H4 (cell line): ENCODE measurements at places on chromosomes 11 and 22.

DNA sequence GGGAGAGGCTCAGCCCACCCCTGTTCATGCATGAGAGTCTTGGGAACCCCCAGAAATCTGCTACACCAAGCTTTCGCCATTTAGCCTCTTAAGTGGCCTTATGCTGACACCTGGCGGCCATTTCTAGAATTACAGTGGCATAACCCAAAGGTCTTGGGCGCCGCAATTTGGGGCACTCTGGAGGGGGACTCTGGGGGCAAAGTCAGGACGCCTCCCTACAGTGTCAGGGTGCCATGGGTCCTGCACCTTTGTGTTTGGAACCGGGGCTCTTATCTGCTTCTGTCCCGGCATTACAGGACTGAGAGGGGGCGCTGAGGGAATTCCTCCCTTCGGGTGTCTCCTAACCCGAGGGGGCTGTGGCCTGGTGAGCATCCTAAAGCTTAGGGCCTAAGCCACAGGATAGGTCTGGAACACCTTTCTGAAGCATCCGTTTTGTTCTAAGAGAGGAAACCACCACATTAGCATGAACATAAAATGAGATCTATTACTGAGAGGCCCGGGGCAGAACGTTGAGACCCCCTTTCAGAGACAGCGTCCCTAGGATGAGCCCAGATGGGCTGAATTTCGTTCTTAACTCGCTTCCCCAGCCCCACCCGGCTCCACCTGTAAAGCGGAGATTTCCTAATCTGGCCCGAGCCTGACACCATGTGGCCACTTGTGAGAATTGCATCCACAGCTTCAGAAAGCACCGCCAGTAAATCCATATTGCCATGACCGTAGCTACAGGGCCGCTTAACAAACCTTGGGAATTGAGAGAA is 9.3 kb downstream of the INS start:
- DNase-seq: peak; percentile 77

DNA sequence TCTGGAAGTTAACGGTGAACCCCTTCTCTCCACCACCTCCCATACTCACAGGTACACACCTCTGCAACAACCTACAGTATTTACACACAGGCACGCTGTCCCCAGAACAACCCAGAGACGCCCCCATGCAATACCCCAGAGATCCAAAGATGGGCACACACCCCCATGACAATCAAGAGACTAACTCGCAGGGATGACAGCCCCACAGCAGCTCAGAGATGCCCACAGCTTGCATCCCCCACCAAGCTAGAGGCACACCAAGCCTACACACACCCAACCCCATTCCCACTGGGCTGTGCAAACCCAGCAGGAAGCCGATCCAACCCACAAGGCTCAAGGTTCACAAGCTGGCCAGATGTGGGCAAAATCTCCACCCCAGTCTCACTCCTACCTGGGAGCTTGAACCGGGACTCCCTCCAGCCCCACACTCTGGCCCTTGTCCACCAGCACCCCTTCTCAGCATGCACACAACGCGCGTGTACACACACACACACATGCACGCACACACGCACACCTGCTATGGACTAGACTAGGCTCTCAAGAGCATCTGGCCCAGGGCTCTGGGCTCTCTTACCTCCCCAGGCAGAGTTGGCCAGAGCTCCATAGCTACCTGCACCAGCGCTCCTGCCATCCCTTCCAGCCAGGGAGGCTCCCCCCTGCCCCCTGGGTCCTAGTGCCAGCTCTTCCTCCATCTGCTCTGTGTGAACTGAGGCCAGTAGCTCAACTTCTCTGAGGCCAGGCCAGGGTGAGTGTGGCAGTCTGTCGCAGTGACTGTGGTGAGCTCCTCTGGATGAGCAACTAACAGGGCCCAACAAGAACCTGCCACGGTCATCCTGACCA is 11.5 kb downstream of the STARD10 start:
- DNase-seq: no peak

DNA sequence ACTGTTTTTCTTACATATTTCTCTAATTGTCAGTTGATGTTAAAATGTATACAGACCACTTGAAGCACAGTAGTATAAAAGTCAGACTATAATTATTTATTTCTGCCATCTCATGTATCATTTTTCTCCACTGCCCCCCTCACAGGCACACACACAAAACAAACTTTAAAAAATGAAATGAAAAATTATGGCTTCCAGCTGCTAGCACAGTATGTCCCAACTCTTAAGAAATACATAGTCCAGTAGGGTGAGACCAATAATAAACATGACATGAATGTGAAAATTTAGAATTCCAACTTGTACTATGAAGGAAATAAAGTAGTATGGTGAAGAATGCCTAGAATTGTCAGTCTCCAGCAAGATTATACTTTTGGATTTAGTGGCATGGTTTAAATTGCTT is 1247.9 kb downstream of the JRKL start:
- DNase-seq: no peak

DNA sequence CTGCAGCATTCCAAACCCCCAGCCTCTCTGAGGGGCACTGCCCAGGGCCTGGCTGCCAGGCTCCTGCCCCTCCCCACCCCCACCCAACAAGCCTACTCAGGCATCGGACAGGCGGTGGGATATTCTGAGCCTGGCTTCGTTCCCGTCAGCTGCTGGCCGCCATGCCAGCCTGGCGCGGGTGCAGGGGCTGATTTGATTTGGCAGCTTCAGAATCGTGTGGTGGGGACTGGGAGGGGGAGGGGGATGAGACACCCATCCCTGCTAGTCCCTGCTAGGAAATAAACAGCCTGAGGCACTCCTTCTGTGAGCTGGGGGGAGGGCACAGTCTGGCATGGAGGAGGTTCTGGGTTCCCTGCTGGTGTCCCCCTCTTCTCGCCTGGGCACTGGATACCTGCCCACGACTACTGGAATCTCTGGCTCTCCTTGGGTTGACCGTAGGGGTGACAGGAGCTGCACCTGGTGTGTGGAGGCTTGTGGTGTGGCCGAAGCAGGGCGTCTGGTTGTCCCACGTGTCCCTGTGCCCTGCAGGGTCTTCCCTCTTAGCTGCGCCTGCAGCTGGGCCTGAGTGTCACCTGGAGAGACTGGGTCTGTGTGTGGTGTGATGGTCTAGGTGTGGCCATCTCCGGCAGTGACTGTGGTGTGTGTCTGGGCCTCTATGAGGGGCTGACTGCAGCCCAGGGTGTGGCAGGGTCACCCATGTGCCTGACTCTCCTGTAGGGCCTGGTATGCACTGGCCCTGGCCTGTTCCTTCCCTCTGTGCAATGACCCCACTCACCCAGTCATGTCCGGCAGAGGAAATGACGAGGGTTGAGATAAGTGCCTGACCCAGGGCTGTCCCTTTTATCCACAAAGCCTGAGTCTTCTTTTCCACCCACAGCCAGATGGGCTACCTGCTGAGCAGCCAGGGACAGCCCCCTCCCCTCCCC is 42.2 kb downstream of the PDE2A start:
- no peak for DNase-seq

DNA sequence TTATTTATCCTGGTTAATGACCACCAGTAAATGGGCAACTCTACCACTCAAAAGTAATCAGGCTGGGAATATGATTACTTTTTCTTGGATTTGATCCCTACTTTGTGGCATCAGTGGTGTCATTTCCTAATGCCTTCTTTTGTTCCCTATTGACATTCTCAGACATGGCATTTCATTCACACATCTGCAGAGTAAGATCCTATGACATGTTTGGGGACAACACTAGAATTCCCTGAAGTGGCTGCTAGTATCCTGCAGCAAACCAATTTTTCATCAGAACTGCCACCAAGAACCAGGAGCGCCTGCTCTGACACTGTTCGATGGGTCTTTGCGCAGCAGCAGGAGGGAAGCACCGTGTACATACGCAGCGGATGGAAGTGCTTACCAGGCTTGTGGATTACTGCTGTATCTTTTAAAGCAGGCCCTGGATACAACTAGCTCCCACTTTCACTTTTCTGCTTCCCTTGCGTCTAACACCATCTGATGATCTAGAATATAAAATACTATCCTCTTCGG is 97.7 kb downstream of the LARGE2 start:
- DNase-seq: no peak

DNA sequence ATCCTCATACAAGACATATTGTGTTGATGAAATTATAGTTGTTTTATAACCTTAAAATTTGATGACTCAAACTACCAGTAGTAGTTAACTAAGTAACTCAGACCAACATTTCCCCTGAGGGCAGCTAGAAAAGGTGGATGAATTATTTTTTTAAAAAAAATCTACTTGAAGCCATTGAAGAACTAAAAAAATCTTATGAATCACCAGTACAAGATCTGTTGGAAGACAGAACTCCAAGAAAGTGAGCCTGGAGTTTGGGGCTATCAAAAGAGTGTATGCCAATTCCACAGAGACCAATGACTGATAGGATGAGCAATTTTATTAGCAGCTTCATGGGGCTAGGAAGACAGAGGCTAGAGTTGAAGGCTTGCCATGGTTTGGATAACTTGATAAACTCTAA is 72.4 kb downstream of the CYP2R1 start:
- DNase-seq: no peak

- DNase-seq: no peak
These were observed 621 bp downstream of the TSPO start for GRCh38 chr22:43152003-43152356.

DNA sequence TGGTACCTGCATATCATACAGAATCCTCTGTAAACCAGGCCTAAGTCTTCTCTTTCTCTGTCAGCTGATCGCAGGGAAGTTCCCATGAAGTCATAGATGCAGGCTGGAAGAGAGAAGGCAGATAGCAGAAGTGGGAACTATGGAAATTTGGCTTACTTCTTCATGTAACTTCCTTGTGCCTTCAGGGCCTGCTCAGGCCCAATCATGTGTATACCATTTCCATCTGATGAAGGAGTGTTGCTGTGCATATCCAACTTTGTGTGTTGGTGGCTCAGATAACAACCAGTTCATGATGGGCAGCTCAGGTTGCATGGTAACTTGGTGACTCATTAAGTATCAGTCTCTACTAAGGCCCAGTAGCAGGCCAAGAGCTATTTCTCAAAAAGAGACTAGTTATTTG is 53.1 kb upstream of the CEP295 start:
- DNase-seq: no peak

DNA sequence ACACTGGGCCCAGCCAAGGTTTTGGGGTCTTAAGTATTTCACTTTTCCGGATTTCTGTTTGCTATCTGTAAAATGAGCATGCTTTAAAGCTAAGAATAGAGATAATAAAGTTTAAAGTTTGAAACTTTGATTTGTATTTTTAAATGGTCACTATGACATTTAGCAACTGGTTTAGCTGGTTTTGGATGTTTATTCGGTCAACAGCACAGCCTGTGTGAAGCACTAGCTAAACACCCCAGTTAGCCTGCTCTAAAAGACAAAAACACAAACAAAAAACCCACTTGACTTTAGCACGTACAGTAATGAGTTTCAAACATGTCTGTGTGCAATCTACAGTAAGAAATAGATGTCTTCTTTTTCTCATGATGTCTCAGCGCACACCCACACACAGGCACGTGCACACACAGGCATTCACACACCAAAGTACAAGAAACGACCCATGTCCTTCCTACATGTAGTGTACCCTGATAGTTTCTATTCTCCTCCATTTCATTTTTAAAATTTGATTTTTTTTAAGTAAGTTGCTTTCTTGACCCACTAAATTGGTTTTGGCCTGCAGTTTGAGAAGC is 29.4 kb downstream of the SLC1A2 start:
- no peak for DNase-seq

DNA sequence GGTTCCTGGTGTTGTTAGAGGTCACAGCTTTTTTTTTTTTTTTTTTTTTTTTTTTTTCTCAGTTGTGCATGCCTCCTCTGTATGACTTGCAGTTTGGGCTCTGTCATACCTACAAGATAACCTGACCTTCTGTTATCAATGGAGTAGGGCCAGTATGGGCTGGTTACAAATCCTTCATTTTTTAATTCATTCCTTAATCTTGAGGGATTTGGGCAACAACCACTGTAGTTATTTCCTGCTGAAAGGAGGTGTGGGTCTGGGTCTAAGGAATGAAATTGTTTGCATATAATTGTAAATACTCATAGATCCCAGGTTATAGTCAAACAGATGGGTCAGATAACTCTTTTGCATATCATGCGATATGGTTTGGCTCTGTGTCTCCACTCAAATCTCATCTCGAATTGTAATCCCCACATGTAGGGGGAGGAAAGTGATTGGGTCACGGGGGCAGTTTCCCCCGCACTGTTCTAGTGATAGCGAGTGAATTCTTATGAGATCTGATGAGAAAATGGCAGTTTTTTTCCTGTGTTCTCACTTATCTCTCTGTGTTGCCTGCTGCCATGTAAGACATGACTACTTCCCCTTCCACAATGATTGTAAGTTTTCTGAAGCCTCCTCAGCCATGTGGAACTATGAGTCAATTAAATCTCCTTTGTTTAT is 14.1 kb upstream of the GLYAT start:
- no peak for DNase-seq

GRCh38 chr22:30568137-30568805 is 6.2 kb downstream of the GAL3ST1 start:
- DNase-seq: no peak

DNA sequence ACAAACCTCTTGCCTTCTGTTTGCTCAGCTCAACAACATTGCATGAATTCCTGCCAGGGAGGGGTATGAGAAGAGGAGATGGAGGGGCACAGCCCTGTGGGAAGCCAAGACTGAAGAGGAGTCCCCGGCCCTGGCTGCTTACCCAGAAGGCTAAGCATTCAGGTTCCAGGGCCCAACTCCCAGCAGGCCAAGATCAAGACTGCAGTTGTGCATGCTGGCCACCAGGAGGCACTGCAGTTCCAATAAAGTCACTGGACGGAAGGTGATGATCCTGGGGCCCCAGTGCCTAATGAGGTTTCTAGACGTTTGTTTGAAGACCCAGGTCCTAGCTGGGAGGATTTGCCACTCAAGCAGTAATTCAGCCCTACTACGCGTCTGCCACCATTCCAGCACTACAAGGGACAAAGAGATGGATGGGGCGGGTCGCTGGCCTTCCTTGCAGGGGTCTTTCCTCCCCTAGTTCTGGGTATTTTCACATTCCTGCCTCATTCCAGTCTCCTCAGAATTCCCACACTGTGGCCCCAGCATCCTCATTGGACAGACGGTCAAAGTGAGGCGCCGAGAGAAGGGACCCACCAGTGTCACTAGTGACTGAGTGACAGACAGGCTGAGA is 23.6 kb downstream of the ALX4 start:
- peak; percentile 75 for DNase-seq

GRCh38 chr22:50542416-50542927 is 3.2 kb upstream of the KLHDC7B start:
- DNase-seq: peak; percentile 42

- DNase-seq: no peak
These were observed 380.0 kb upstream of the NARS2 start for GRCh38 chr11:78954696-78955095.

DNA sequence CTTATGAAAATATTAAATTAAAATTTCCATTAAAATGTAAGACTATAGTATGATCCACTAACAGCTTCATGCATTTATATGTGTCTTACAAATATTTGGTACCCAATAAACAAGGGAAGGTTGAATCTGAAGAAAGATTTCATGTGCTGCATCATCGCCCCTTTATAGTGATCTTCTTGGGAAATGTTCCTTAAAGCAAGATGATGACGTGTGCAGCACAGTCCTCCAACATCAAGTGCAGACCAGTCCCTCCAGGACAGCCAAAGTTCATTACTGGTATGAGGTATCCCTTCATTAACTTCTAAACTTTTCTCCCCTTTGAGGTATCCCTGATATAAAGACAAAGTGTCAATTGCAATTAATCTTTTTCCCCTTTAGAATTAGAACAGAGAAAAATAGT is 567.0 kb downstream of the METTL15 start:
- no peak for DNase-seq
